ENCODE measurements at places on chromosomes 16 and 17.

DNA sequence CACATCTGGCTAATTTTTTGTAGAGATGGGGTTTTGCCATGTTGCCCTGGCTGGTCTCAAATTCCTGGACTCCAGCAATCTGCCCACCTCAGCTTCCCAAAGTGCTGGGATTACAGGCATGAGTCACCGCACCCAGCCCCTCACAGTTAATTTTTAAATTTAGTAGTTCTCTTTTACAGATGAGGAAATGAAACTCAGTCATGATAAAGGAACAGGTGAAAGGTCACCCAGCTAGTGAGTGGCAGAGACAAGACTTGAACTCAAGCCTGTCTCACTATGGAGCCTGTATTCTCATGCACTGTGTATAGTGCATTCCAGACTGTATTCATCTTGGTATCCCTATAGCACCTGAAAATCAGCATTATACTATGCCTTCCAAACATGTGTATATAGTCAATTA lies 77.1 kb upstream of the WSB1 start:
- no peak for DNase-seq

DNA sequence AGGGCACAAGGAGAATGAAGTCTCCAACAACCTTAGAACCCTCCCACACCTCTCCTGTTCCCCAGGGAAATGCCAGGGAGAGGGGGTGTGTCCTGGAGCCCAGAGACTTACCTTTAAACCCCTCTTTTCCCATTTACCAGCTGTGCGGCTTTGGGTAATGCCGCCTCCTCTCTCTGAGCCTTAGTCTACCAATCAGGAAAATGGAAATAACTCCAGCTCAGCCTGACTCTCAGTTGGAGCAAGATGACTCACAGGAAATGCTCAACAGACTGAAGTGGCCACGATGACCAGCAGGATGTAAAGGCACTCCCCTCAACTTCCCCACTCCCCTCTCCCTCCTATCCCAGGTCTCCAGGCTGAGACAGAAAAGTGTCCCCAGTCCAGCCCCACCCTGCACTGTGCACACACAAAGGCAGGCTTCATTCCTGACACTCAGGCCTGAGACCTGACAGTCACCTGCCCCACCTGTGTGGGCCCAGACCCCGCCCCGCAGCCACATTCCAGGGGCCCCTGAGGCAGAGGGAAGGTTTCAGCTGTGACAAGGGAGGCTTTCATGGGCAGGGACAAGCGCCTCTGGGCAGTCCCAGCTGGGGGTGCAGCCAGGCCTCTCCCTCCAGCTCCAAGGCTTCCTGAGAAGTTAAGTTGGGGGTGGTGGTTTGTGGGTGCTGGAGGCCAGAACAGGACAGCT lies 3.0 kb upstream of the KRT15 start:
- DNase-seq = no peak

DNA sequence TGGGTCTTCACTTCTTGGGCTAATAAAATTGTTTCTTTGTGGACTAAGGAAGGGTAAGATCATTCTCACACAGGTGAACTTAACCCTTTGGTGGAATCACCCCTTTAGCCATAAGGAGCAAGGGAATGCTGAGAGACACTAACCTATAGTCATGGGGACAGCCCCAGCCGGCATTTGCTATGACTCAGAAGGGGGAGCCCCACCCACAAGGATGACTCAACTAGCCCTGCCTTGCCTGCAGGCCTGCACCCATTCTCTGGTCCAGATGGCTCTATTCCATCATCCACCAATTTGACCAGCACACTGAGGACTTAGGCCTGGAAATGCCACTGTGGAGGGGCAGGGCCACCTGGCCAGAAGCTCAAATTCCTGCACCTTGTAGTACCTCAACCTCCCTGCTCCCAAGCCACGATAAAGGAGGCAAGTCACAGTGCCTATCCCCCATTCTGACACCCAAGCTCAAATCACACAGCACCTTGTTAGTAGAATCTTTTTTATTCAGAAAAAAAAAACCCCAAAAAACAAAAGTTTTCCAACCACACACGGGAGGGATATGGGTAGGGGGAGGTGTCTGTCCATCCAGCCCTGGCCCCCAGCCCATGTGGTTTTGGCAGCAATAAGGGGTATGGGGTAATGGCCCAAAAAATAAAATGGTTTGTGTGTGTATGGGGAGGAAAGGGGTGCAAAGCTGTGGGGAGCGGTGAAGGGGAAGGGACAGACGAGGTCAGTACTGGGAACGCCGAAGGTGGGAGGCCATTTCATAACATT lies 3.0 kb downstream of the PFN1 start:
- peak; percentile 84 for DNase-seq

DNA sequence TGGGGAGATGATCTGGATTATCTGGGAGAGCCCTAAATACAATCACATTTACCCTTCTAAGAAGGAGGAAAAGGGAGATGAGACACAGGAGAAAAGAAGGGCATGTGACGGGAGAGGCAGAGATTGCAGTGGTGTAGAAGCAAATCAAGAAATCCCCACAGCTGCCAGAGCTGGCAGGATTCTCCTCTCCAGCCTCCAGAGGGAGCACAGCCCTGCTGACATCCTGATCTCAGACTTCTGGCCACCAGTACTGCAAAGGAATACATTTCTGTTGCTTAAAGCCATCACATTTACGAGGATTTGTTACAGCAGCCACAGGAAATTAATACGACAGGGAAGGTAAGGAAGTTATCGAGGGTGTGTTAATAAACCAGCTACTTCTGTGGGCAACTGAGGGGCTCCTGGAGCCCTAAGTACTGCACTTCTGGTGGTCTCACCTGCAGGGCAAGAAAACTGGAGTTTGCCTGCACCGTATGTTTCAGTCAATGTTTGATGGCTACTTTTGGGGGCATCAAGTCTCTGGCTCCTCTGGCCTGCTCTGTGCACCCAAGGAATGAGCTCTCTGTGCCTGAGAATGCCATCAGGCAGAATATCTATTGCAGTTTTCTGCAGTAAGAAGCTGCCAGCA lies 22.9 kb upstream of the CDH13 start:
- DNase-seq = no peak

- no peak for DNase-seq
Measured at GRCh38 chr17:39903158-39903884, 15.1 kb downstream of the GSDMB start.

GRCh38 chr17:74521701-74522201 lies 9.5 kb downstream of the CD300LB start:
- DNase-seq = no peak

- DNase-seq = no peak
Measured at GRCh38 chr17:61349350-61349749, 50.3 kb upstream of the TBX2 start.

DNA sequence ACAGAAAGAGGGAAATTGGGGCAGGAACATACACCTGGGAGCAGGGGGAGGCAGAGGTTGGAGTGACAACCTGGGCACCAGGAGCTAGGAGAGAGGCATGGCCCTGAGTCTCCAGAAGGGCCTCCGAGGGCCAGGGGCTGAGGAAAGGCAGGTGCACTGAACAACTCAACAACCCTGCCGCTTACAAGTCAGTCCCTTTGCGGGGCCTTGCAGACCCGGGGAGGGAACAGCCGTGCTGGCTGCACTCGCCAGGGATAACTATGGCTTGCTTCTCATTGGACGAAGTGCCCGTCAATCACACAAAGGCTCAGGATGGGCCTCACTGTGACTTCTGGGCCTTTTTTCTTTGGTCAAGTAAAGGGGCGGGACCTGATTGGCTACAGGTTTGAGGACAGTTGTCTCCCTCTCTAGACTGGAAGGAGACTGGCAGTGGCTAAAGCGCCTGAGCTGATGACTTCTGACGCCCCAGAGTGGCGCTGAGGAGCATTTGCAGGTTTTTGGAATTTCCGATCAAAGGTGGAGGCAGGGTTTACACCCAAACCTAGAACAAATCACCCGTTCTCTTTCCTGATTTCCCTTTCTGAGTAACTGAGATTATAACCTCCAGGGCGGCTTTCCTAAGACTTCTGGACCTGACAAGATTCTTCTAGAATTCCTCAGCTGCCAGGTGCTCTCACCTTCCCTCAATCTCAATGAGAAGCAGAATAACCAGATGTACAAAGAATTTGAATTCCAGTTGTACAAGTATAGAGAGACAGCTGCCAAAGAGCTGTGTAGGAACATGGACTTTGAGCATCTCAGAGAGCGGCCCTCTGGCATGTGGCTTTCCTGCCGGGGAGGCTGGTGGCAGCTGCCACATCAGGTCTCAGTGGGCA lies 27.6 kb upstream of the ST6GALNAC2 start:
- no peak for DNase-seq

DNA sequence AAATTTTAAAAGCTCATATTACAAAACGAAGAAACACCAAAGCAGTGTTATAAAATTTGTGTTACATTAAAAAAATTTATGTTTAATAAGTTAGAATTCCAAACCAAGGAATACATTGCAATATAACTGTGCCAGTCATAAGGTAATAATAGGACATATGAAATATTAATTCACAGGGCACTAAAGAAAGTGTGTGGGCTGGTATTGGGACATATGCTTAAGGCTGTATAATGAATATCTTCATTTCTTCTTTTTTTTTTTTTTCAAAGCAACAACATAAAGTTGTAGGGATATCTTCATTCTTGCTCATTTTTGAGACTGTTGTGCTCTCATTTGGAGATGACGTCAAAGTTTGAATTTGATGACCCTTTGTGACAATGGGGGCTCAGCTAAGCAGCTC lies 17.5 kb upstream of the FBXO47 start:
- no peak for DNase-seq

- DNase-seq = no peak
Measured at GRCh38 chr17:62648956-62649294, 21.5 kb downstream of the MRC2 start.

- DNase-seq = no peak
Measured at GRCh38 chr17:1124896-1125787, 54.6 kb downstream of the ABR start.

DNA sequence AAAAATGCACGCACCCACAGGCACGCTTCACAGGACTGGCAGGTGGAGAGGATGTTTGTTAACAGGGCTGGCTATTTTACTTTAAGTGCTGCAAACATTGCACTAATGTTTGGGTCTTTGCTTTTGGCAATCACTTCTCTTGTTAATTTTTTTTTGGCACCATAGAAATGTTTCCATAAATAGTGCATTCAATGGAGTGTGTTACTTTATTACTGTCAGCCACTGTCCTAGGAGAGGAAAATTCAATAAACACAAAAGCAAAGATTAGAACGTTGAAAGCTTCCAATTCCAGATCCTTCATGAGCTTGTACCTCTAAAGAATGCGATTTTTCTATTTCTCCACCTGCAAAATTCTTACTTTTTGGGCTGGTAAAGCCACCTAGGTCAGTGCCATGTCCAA lies 743.5 kb downstream of the WWOX start:
- no peak for DNase-seq

- DNase-seq = no peak
Measured at GRCh38 chr16:4570086-4570485, 13.9 kb downstream of the C16orf96 start.

DNA sequence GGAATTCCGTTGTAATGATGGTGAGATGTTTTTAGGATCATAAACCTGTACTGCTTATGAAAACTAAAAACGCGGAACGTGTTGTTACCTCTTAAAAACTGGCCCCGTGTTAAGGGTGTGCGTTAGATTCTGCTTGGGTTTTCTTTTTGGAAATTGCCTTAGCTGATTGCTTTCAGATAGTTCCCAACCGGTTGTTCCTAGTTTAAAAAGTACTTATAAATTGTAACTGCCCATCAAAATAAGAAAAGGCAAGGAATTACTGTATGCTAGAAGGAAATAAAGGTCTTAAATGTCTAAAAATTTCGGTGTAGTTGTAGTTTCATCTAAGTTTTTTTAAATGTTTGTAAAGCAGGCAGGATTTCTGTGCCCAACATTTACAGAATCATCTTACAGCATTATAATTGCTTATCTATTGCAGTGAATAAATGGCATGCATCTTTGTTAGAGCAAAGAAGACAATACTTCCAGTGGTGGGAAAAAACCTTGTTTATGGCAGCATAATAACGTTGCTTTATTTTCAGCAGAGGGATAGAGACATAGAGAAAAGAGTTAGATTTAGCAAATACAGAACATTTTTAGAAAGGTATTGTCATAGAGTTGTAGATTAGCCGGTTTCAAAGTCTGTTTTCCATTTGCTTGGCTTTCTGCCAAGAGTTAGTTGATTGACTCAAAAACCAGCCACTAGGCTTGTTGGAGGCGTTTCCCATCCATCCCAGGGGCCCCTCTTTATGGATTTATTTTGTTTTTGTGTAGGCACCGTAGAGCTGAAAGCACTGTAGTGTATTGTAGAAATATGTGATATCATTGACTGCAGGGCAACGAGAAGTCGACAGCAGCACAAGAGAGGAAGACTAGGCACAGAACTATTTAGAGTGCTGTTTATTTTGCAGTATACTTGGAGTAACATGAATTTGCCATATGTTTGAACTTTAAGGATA lies 1.7 kb downstream of the PPM1D start:
- DNase-seq = no peak

DNA sequence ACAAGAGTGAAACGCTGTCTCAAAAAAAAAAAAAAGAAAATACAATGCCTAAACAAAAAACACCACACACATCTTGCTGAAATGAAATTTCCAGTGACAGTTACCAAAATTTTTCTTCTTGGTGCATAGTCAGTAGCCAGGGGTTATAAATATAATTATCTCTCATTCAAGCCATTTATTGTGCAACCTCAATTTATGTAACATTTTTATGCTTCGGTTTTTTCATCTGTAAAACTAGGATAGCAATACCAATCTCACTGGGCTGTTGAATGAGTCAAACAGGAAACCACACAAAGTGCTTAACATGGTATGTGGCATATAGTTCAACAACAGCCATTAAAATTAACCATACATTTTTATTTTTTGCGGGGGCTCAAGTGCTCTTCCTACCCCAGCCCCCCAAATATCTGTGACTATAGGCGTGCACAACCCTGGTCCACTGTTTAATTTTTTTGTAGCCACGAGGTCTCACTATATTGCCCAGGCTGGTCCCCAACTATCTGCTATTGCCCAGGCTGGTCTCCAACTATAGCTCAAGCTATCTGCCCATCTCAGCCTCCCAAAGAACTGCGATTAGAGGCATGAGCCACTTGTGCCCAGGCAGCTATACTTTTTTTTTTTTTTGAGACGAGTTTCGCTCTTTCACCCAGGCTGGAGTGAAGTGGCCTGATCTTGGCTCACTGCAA lies 2.6 kb downstream of the COG4 start:
- DNase-seq = no peak

- no peak for DNase-seq
Measured at GRCh38 chr17:66776999-66777688, 57.8 kb upstream of the CACNG5 start.

- DNase-seq = no peak
Measured at GRCh38 chr17:49895812-49896211, 47.9 kb upstream of the TAC4 start.

DNA sequence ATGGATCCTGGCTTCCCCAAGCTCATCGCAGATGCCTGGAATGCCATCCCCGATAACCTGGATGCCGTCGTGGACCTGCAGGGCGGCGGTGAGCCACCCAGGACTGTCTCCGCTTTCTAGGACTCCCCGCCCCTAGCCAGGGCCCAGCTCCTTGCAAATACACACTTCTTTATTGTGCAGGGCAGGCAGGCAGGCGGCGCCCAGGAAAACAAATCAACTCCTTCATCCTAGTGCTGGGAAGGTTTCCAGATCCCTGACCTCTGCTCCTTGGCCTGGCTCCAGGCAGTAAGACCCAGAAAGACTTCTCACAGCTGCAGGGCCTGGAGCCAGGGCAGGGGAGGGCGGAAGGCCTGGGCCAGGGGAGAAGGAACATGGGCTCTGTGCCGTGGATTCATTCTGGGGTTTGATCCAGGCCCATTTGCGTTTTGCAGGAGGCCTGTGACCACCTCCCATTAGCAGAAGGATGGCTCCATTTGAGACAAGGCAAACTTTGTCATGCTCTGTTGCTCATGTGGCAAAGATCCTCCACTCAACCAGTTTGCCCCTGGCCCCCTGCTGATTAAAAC lies 6.0 kb upstream of the LPCAT2 start:
- DNase-seq = no peak

- DNase-seq = no peak
Measured at GRCh38 chr17:33302394-33302793, 9.3 kb upstream of the ASIC2 start.

All from stimulated activated CD8-positive, alpha-beta memory T cell treated with anti-CD3 and anti-CD28 coated beads, Interleukin-7, amount 100 ng/mL, for 48 hours (primary cell).